H1 (cell line): ENCODE measurements at places on chromosomes 12 and 14. TPM values are rescaled to one million over a fixed set of nuclear protein-coding genes. Genes with fewer than 3 reads are reported as not detected.

- DNase-seq, result no peak
Measured at GRCh38 chr14:102826751-102827675, 49.8 kb downstream of the TRAF3 start.

- DNase-seq, result no peak
Measured at GRCh38 chr14:74358176-74358829, 10.0 kb downstream of the VRTN start.

DNA sequence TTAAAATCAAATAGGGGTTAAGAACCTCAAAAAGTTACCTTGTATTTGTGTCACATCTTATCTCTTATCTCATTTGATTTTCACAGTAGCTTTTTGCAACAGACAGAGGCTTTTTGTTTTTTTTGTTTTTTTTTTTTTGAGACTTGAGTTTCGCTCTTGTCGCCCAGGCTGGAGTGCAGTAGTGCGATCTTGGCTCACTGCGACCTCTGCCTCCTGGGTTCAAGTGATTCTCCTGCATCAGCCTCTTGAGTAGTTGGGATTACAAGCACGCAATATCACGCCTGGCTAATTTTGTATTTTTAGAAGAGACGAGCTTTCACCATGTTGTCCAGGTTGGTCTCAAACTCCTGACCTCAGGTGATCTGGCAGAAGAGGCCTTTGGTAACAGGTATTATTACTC lies 25.7 kb downstream of the RDH12 start:
- DNase-seq, result no peak

GRCh38 chr12:32471591-32472001 lies 72.2 kb downstream of the FGD4 start:
- no peak for DNase-seq

- no peak for DNase-seq
Measured at GRCh38 chr12:106226884-106227640, 20.8 kb downstream of the CKAP4 start.

DNA sequence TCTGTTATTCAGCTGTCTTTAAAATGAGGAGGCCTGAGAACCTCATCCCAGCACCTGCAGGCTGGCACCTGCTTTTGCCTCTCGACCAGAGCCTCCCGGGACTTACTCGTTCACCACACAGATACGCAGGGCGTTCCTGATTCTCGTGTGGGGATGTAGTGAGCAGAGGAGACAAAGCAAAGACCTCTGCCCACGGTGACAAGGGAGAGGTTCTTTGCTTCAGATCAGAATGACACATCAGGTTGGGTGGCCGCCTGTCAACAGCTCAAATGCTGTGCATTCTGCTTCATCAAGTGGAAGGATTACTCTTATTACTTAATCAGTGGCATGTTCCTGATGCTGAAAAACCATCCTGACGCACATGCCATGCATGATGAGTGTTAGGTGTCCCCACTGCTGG lies 24.4 kb downstream of the DEGS2 start:
- DNase-seq, result no peak

Gene CCDC177
- polyA plus RNA-seq, result 0.62 and 1.4 TPM in 2 replicates

Gene FITM1
- polyA plus RNA-seq, result 0.53 and 0.80 TPM in 2 replicates
